Activated T-cell treated with anti-CD3 and anti-CD28 coated beads, Interleukin-2, amount 50 U/mL, for 48 hours (primary cell): ENCODE measurements at places on chromosomes 3 and 15.

DNA sequence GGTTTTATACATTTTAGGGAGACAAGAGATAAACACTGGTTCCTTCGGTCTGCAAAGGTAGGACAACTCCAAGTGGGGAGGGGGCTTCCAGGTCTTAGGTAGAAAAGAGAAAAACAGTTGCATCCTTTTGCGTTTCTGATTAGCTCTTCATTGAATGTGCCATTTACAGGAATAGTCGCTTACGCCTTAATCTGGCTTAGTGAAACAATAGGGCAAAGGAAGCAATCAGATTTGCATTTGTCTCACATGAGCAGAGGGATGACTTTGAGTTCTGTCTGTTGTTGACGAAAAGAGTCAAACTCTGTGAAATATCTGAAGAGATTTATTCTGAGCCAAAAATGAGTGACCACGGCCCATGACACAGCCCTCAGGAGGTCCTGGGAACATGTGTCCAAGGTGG is 166.0 kb upstream of the ATP10A start:
- no peak for DNase-seq

- DNase-seq, result no peak
Measured at GRCh38 chr15:58344213-58345070, 87.3 kb upstream of the LIPC start.

GRCh38 chr3:45000823-45001222 is 24.8 kb downstream of the EXOSC7 start:
- no peak for DNase-seq

- DNase-seq, result no peak
Measured at GRCh38 chr3:76495216-76495615, 544.7 kb upstream of the ROBO2 start.

DNA sequence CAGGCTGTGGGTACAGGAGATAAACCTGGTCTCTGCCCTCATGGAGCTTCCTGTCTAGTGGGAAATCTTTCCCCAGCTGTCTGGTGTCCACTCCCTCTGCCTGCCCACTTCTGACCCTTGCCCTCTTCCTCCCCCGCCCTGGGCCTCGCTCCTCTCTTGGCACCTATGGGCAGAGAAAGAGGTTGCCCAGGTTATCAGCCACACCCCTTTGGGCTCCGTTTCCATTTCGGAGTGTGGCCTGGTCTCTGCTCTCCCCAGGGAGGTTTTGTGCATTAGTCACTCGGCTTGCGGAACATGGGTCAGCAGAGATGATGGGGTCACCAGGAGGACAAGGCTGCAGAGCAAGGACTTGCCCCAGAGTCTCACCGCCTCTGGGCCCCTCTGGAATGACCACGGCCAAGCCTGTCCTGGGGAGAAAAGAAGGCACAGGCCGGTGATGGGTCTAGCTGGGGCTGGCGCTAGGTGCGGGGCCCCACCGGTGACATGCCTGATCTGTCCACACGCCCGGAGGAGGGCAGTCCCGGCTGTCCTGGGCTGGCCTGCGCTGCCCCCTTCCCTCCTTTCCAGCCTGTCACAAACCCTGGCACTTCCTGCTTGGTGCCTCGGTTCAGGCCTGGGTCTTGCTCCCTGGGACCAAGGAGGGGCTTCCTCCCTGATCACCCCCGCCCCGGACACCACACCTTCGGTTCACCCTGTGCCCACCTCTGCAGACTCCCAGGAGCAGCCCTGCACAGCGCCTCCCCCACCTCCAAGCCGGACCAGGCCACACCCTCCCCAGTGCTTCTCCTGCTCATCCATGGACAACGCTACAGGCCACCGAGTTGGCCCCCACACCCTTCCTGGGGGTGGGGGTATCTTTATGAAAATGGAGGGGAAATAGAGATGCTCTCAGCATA is 35.6 kb upstream of the MUC4 start:
- DNase-seq, result no peak

- DNase-seq, result no peak
Measured at GRCh38 chr15:100661156-100661555, 58.8 kb downstream of the ASB7 start.

- DNase-seq, result no peak
Measured at GRCh38 chr3:143822374-143822773, 25.9 kb downstream of the SLC9A9 start.

DNA sequence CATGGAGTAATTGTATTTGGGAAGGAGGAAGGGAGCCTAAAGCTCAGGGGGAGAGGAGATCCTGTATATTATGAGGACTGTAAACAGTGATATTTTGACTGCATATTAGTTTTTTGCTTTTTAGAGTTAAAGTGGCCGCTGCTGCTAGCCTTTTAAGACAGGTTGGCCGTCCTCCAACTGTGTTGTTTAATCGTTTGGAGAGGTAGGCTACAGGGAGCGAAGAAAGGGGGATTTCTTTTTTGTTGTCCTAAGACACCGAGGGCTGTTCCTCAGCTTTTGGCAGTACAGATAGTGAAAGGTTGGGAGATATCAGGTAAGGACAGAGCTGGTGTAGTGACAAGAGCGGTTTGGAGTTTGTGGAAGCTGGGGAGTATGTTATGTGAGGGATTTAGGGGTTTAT is 38.2 kb upstream of the RNF7 start:
- no peak for DNase-seq

DNA sequence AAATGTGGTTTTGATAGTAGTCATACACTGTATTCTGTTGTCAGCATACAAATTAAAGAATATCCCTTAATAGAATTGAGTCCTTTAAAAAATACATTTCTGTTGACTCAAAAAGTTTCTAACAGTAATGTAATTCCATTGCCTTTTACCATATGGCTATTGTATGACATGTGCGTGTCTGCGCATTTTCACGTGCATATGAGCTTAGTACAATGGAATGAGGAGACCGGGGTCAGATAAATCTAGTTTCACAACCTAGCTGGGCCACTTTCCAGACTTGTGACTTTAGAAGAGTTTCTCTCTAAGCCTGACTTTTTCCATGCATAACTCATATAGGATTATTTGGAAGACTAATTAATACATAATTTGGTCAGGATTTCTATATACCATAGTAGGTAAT is 38.7 kb downstream of the ZBTB38 start:
- no peak for DNase-seq

DNA sequence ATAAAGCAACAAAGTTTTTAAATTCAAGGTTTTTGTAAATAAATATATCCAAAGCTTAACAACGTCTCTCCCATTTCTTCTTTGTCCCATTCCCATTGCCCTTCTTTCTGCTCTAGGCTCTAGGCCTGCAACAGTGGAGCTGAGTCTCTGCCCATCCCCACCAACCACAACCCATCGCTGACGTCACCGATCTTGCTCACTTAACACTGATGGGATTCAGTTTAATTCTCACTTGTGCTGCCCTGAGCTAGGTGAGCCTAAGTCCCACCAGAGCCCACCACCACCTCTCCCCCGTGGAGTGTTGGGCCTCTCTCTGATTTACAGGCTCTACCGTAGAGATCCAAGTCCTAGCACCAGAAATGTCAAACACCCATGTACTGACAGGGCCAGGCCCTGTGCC is 61.3 kb upstream of the RAB6B start:
- no peak for DNase-seq

DNA sequence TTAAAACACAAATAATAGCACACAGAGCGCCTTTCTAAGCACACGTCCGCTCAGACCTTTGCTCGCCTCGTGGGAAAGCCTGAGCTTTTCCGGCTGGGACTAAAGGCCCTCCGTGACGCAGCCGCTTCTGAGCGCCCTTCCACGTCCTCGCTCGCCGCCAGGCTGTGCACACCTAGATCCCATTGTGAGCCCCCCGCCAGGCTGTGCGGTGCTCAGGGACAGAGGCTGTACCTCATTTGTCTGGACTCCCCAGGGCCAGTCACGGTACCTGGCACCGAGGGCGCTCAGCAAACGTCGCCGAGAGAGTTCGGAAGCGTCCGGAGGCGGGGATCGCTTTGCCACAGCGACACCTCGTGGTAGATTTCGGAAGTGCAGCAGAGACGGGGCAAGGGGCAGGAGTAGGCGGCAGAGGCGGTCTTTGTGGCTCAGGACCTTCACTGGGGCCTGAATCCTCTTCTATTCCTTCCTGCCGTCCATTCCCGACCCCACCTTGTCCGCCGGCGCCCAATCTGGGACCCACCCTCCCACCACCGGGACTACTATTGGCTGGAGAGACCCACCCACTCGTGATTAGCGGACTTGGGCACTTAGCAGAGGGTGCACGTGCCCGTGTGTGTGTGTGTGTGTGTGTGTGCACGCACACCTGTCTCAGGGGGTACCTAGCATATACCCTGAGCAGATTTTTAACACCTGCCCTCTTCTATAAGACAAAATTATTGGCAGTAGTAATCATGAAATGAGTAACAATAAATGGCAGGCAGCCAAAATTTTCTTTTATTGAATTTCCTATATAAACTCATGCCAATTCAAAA is 65.6 kb downstream of the RHCG start:
- peak; percentile 98 for DNase-seq

- DNase-seq, result no peak
Measured at GRCh38 chr3:16609927-16610580, 4.8 kb upstream of the DAZL start.

GRCh38 chr15:31371520-31372240 is 45.0 kb downstream of the KLF13 start:
- no peak for DNase-seq

DNA sequence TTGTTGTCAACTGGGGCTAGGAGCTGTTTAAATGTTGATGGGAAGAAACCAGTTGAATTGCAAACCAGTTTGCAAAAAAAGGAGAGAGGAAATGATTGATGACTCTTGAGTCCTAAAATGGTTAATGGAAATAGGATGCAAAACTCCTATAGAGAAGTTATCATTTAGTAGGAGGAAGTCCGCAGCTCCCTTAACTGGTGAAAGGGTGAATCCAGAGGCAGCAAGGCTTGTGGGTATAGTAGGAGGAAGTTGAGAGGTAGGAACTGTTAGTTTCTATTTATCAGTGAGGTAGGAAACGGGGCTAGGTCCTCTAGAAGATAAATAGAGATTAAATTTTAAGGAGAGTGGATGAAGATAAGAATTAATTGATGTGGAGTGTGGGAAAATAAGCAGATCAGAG is 15.4 kb downstream of the IREB2 start:
- DNase-seq, result no peak

- no peak for DNase-seq
Measured at GRCh38 chr3:126035362-126036050, 48.4 kb downstream of the SLC41A3 start.

- DNase-seq, result no peak
Measured at GRCh38 chr3:184594371-184595001, 32.9 kb downstream of the EPHB3 start.

GRCh38 chr3:123757281-123757940 is 126.7 kb downstream of the MYLK start:
- no peak for DNase-seq

GRCh38 chr3:51642462-51642861 is 28.6 kb upstream of the TEX264 start:
- no peak for DNase-seq

DNA sequence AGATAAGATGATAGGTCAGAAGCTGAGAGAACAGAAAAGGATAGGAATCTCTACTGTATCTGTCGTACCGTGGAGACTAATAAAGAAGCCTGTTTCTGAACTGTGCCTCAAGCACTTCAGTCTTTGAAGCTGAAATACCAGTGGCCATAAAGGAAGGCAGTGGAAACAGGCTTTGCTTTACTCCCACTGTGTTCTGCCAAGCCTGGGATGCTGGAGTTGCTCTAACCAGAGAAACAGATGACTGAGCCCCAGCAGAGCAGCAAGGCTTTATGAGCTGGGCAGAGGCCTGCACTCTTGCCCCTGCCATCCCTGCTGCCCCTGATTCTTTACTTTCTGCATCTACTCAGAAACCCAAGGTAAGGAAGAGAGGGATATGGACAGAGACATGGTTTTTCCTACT is 89.4 kb downstream of the PDE8A start:
- DNase-seq, result no peak

GRCh38 chr15:58190419-58190818 is 52.2 kb downstream of the AQP9 start:
- no peak for DNase-seq

GRCh38 chr15:40412095-40412759 is 6.6 kb downstream of the IVD start:
- DNase-seq, result no peak

GRCh38 chr3:197042539-197042938 is 12.9 kb upstream of the MELTF start:
- no peak for DNase-seq

GRCh38 chr3:154469585-154469984 is 39.6 kb upstream of the GPR149 start:
- no peak for DNase-seq

DNA sequence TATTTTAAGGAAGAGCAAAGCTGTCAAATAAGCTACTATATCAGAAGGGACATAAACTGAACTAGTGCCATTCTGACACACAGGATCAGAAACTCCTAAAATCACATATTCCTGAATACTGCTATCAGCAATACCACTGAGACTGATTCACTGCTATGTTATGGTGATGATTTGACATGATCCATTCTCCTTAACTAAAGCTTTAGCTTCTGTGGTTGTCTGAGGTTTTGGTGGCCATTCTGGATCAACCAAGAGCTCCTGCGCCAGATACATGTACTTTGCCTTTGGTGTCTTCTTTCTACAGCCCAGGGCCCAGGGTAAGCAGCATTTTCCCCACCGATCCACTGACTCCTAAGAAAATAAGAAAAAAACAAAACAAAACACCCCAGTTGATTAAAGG is 6.7 kb upstream of the GP5 start:
- no peak for DNase-seq

- no peak for DNase-seq
Measured at GRCh38 chr3:126549861-126550487, 8.8 kb downstream of the C3orf22 start.

- DNase-seq, result no peak
Measured at GRCh38 chr15:73892446-73893226, 19.3 kb downstream of the TBC1D21 start.

DNA sequence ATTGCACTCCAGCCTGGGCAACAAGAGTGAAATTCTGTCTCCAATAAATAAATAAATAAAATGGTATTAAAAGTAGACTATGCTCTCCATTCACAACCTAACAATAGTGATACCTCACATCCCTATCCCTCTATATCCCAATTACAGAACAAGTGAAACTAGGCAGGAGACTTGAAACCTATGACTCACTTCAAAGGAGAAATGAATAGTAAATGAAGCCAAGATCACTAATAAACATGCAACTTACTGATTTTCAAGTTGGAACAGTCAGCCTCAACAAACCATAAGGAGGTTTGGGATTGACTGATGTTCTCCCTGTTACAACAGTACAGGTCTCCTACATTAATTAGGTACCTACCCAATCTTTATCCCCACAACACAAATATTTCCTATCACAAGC is 103.4 kb downstream of the GSK3B start:
- DNase-seq, result no peak
